Gastrocnemius medialis (tissue), 4 donors: ENCODE measurements at places on chromosomes 5 and 9.

GRCh38 chr9:78930281-78930680, 633.4 kb downstream of the PSAT1 start:
- no peak for DNase-seq

DNA sequence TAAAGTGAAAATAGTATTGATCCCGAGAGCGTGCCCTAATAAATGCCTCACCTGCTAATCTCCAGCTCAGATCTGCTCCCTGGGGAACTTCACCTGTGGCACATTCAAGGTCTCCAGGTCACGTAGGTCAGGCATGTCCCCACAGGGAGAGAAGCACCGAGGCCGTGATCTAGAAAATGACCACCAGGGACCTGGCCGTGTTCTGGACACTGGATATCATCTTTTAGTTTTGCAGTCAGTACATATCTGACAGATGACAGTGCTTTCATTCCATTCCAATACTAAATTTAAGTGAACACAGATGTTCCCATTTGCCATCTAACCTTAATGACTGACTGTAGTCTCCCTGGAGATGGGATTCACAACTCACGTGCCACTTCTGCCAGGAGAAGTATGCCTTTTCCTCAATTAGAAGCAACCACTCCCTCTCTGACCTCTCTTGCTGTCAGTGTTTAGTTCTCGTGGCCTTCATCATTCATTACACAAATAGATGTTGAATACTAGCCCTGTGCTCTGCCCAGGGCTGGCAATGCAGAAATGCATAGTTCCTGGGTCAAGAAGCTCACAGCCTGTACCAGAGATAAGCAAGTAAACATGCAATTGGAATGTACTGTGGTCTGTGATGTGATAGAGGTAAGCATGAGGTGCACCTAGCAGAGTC, 276.5 kb downstream of the NTRK2 start:
- DNase-seq: no peak

GRCh38 chr9:84061613-84062193, 81.1 kb downstream of the RMI1 start:
- DNase-seq: no peak

GRCh38 chr5:43287493-43287892, 25.7 kb downstream of the HMGCS1 start:
- DNase-seq: no peak

DNA sequence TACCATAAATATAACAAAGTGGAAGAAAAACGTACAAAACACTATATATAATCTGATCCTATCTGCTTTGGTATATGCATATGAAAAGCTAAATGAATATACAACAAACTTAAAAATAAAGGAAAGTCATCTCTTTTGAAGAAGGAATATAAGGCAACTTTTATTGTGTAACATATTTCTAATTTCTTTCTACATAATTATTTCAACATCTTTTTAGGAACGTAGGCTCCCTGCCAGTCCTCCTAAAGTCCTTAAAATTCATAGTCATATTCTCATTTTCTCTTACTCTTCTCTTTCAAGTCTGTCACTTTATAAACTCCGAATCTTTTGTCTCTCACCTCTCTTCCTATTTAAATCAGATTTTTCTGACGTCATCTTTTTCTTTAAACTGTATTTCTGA, 9.6 kb downstream of the DEPDC1B start:
- DNase-seq: no peak
